ENCODE measurements at places on chromosomes 13 and 19. TPM values are rescaled to one million over a fixed set of nuclear protein-coding genes. Genes with fewer than 3 reads are reported as not detected.

Gene NRTN
- total RNA-seq = not detected

Gene ERCC5
- 21.0 TPM for total RNA-seq

Gene KLK2
- total RNA-seq = not detected

Gene DLL3
- total RNA-seq = not detected

Gene SIGLEC5
- total RNA-seq = 0.56 TPM

Gene SLC6A16
- total RNA-seq = 0.27 TPM

Gene LRRC8E
- total RNA-seq = 0.22 TPM

Gene ZNF888
- total RNA-seq = 0.34 TPM
